ENCODE measurements at places on chromosomes 12 and 14.

GRCh38 chr14:105385322-105385637 lies 13.1 kb upstream of the TEX22 start:
- DNase-seq = no peak

GRCh38 chr14:21248739-21249411 lies 20.4 kb downstream of the HNRNPC start:
- no peak for DNase-seq

- no peak for DNase-seq
Observed at GRCh38 chr14:21059842-21060613, 2.4 kb downstream of the RNASE8 start.

- DNase-seq = no peak
Observed at GRCh38 chr14:29462321-29462720, 465.3 kb downstream of the PRKD1 start.

- DNase-seq = no peak
Observed at GRCh38 chr14:22497671-22498093, 91.3 kb downstream of the DAD1 start.

DNA sequence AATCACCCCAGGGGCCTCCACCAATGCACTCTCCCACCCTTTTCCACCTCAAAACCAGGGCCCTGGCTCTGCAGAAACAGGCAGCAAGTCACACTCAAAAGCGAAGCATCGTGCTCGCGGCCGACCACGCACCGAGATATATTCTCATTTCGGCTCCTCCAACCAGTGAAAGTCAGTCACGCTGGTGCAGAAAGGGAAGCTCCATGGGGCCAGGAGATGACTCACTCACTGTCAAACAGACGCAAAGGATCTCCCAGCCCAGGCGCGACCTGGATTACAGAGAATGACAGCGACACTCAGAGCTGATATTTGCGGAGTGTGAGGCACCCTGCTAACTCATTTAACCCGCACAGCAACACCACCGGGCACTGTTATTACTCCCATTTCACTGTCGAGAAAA lies 173.6 kb downstream of the CALM1 start:
- no peak for DNase-seq

- DNase-seq = peak; percentile 19
Observed at GRCh38 chr12:39587225-39587624, 32.4 kb downstream of the ABCD2 start.

DNA sequence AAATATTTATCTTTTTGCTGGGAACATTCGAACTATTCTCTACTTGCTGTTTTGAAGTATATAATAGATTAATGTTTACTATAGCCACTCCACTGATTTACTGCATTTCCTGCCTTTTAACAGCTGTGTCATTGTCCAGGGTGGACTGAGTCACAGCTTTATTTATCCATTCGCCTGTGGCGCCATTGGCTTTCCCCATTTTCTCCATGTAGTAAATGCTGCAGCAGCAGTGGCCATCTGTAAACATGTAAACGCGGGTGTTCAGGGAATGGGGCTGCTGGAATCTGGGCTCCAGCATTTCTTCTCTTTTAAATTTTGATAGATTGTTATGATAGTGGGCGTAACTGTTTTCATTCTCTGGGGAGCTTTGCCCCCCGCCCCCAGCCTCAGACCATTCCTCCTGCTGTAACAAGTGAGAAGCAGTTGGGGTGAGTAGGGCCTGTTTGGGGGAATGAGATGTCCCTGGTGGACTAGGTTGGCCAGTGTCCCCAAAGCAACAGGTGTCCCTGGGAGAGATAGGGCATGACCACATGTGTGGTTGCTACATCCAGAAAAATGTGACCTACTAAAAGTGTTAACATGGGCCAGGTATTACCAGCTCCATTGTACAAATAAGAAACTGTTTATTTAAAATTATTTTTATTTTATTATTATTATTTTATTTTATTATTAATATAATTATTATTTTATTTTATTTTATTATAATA lies 32.9 kb downstream of the RIN3 start:
- DNase-seq = peak; percentile 73

- DNase-seq = no peak
Observed at GRCh38 chr14:92582706-92583452, 69.3 kb downstream of the RIN3 start.

GRCh38 chr14:58607952-58608317 lies 29.8 kb upstream of the DACT1 start:
- DNase-seq = no peak

DNA sequence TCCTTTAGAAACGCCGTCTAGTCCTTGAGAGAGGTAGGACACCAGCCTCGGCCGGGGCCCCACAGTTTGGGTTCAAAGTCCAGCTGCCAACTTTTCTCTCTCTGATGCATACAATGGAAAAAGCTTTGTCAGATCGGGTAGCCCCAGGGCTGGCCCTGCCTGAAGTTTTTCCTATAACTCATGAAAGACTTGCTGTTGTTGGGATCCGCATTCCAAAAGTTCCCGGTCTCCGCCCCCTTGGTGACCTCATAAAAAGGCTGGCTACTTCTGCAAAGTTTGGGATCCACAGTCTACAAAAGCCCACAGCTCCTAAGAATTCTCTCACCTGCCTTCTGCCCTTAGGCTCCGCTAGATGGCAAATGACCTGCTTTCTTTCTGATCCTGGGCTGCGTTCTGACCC lies 35.3 kb upstream of the CLEC6A start:
- DNase-seq = no peak

- peak; percentile 36 for DNase-seq
Observed at GRCh38 chr12:77940567-77940966, 109.9 kb downstream of the NAV3 start.

DNA sequence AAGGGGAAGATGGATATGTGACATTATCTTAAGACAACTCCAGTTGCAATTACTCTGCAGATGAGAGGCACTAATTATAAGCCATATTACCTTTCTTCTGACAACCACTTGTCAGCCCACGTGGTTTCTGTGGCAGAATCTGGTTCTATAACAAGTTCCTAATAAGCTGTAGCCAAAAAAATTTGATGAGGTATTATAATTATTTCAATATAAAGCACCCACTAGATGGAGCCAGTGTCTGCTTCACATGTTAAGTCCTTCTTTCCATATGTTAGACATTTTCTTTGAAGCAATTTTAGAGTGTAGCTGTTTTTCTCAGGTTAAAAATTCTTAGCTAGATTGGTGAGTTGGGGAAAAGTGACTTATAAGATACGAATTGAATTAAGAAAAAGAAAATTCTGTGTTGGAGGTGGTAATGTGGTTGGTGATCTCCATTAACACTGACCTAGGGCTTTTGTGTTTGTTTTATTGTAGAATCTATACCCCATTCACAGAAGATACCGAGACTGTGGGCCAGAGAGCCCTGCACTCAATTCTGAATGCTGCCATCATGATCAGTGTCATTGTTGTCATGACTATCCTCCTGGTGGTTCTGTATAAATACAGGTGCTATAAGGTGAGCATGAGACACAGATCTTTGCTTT lies 36.9 kb downstream of the PSEN1 start:
- peak; percentile 60 for DNase-seq

DNA sequence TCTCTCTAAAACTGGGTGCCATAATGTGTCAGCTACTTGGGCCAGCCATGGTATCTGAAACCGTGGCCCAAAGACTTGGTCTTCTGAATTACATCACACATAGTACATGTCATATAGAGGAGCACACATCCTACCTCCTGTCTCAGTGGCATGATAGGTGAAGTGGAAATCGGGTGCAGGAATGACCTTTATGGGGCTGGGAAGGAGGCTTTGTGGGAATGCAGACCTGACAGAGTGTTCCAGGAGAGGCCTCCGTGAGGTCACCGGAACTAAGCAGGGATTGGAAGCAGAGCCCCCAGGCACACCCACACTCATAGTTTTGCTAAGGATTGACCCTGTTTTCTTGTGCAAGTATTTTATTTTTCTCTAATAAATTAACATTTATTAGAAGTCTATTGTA lies 82.6 kb downstream of the NTF3 start:
- no peak for DNase-seq

- DNase-seq = no peak
Observed at GRCh38 chr14:91415794-91416743, 1.6 kb downstream of the CCDC88C start.

DNA sequence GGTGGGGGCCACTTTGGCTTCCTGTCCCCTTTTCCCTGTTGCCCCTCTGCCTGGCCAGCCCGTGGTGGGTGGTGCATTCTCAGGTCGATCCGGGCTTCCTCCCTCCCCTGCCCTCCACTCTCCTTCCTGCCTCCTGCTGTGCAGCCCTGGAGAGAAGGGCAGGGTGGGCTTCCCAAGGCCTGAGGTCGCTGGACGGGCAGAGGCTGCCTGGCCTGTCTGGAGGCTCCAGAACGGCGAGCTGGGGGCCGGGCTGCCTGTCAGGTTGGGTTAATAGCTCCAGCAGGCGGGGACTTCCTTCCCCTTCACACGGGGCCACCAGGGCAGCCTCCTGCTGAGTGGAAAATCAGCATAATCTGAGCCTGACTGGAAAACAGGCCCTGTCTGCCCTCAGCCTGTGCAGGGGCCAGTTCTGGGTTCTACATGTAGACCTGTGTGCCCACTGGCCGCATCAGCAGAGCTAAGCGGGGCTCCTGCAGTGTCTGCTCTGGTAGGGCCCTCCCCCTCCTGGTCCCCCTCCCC lies 11.3 kb downstream of the KIF26A start:
- peak; percentile 45 for DNase-seq

DNA sequence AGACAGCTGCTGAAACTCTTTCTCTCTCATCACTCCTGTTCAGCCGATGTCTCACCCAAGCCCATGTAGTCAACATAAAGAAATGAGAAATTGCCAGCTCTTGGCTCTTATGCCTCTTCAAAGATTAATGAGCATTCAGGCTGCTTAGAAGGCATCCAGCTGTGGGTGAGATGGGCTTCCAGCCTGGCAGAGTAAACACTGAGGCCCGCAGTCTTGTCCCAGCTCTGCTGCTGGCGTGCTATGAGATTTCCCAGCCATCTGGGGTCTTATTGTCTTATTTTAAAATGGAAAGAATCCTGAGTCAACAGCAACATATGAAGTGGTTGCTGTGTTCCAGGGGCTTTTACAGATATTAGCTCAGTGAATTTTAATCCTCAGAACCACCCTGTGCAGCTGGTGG lies 12.6 kb downstream of the RXYLT1 start:
- no peak for DNase-seq

DNA sequence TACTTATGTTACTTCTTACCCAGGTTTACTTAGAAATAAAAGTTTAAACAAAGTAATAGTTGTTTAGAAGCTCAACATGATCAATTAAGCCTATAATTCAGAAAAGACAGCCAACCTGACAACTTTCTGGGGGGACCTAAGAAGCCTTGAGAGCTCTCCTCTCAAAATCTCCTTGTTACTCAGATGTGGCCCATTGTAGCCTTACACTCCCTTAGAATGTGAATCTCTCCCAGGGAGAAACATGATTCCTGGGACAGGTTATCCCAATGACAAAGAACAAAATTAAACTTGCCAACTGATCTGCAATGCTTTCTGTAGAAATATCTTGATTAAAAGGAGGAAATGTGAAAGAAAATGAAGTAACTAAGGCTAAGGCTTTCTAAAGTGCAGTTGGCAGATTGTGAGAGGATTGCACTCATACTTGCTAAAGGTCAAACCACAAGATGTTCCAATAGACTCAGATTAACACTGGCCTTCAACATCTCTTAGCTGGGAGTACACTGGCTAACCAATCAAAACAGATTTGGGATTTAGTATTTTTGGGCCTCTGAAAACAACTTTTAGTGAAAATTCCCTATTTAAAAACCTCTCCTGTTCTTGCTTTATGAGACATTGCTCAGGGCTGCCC lies 72.3 kb upstream of the TMX1 start:
- DNase-seq = no peak

Measured in A172 (cell line).